Immature natural killer cell (primary cell): ENCODE measurements at places on chromosomes 2 and 18.

GRCh38 chr2:74286725-74287124, 56.5 kb downstream of the SLC4A5 start:
- no peak for DNase-seq

- DNase-seq: no peak
Measured at GRCh38 chr2:31365834-31366505, 48.6 kb downstream of the XDH start.

GRCh38 chr2:195146761-195147541, 510.1 kb upstream of the SLC39A10 start:
- DNase-seq: no peak

DNA sequence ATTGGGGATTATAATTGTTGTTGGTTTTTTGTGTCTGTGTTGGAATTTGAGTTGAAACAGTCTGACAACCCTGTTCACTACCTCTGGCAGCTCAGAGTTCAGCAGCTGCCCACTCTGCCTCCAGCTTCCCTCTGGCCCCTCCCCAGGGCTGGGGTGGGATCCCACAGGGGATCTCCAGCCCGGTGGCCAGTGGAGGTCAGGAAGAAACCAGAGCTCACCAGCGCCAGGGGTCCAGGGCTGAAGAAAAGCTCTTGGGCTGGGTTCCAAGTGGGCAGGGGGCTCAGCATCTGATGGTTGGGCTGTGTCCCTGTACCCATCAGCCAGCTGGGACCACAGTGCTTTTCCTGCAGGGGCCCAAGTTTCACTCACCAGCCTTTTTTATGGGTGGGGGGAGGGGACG, 16.5 kb upstream of the NCL start:
- DNase-seq: no peak

GRCh38 chr2:160557903-160558302, 64.3 kb upstream of the RBMS1 start:
- no peak for DNase-seq
